Urinary bladder (tissue), 4 donors: ENCODE measurements at places on chromosomes 7 and 10. TPM values are rescaled to one million over a fixed set of nuclear protein-coding genes. Genes with fewer than 3 reads are reported as not detected.

ATP6V1F gene
- 183 TPM for polyA plus RNA-seq

MNX1 gene
- not detected for polyA plus RNA-seq

EGR2 gene
- 5.3 TPM for polyA plus RNA-seq

- DNase-seq, result no peak
These were observed 49.8 kb downstream of the DOCK4 start for GRCh38 chr7:112156412-112156811.

GRCh38 chr10:132888898-132889490, 53.4 kb downstream of the CFAP46 start:
- no peak for DNase-seq

- no peak for DNase-seq
These were observed 20.4 kb downstream of the PLEKHA8 start for GRCh38 chr7:30048582-30048981.

DNA sequence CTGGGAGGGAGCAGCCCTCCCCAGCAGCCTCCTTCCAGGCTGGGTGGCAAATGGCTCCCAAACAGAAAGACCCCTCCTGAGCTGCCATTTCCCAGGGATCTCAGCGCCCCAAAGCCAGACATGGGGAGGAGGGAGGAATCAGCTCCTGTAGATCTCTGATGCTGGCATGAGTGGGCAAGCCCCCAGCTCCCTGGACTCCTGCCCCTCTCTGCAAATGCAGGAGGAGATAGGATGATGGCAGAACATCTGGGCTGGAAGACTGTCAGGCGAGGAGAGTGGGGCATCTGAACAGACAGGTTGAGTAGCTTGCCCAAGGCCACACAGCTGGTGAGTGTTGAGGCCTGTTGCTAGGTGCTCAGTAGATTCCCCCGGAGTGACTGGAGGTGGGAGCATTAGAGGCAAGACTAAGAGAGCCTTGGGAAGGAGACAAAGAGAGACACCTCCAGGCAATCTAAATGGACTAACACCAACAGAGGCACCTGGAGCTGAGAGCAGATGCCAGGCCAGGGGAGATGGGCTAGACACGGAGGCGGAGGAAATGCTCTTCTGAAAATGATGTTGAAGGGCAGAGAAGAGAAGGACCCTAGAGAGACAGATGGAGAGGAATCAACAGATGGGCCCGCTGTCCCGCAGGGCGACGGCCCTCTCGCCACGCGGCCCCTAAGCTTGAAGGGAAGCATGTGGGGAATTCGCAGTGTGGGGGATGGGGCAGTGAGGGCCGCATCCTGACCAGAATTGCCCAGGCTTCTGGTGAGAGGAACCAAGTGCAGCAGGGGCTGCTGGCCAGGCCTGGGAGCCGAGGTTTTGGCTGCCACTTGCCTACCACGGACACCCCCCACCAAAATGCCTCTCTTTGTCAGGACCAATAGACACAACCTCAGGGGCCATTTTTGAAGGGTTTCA, 84.8 kb upstream of the LRRC4 start:
- DNase-seq, result no peak

- no peak for DNase-seq
These were observed 8.9 kb downstream of the SEC31B start for GRCh38 chr10:100510533-100511308.

GRCh38 chr7:105760551-105761447, 115.6 kb downstream of the ATXN7L1 start:
- no peak for DNase-seq

- DNase-seq, result no peak
These were observed 60.2 kb upstream of the PHF14 start for GRCh38 chr7:10913457-10913856.

DNA sequence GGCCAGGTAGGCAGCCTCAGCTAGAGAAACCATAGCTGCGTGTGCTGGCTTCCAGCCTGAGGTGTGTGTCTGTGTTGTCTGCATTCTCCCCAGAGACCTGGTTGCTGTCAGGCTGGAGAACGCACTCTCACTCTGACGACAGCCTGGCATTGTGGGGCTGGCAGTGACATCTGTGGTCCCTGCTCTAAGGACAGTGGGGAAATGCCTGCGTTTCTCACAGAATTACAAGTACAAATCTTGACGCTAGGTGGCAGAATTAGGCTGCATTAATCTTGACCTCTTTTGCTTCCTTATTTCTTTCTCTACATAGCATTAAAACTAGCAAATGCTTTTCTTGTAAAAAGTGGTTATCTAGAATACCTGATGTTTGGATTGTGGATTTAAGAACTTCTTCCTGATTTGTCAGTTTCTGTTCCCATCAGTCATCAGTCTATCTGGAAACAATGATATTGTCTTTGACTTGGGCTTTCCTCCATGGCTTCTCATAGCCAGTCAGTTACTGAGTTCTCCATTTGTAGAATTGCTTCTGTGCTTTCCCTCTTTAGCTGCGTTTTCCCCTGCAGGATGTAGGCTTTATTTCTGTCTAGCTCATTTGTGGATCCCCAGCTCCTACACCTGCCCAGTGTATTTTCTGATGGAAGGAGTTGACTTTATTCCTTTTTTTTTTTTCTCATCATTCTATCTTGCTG, 86.0 kb downstream of the FANK1 start:
- peak; percentile 74 for DNase-seq

- no peak for DNase-seq
These were observed 163.1 kb downstream of the ZNF438 start for GRCh38 chr10:30868611-30869010.
